Stimulated activated CD8-positive, alpha-beta memory T cell treated with anti-CD3 and anti-CD28 coated beads, Interleukin-15, amount 100 ng/mL, for 1 hour (primary cell): ENCODE measurements at places on chromosomes 1 and 21.

DNA sequence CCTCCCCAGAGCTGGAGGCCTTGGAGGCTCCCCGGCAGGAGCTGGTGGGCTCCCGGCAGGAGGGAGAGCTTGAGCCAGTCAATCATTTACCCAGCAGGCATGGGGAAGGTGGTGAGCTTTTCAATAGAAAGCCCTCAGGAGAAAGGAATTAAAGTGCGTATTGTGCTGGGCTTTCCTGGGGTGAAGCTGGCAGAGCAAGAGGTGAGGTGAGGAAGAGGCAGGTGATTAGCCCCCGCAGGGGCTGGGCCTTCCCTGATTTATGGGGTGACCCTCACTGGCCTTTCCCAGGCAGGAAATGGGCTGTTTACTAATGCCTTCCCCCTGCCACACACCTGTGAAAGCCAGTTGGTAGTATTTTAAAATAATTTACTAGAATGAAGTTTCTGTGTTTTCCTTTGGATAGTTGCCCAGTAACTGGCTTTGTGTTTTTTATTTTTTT lies 25.8 kb downstream of the CLDN14 start:
- DNase-seq = no peak

- DNase-seq = no peak
These were observed 8.6 kb upstream of the IL20 start for GRCh38 chr1:206856674-206857464.

GRCh38 chr21:14562959-14563358 lies 16.8 kb upstream of the SAMSN1 start:
- DNase-seq = no peak

- no peak for DNase-seq
These were observed 187.1 kb downstream of the CAMTA1 start for GRCh38 chr1:6972399-6972798.

DNA sequence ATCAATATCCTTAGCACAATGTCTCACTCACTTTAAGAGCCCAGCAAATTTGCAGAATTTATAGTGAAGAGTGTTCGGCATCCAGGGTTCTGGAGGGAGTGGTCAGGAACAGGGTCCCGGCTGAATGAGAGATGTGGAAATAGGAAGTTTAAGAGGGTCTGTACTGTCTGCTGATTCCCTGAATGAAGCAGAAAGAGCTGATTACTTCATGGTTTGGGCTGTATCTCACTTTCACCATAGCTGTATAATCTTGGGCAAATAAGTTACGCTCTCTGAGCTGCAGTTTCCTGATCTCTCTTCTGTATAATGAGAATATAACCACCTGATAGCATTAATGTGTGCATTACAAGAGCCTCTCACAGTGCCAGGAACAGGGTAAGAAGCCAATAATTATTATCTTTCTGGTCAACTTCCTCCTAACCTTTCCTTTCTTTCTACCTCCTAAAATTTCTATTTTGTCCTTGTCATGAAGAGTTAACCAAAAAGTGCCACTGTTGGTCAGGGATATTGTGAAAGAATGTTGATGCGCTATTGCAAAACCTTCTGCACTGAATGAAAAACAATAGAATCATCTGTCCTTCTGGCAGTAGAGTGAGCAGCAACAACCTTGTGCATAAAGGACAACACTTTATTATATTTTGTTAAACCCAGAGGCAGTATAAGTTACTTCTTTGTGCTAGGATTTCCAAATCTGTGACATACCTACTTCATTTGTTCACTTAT lies 14.7 kb upstream of the PTGFR start:
- DNase-seq = no peak

GRCh38 chr1:79726321-79726720 lies 719.8 kb upstream of the ADGRL4 start:
- no peak for DNase-seq

DNA sequence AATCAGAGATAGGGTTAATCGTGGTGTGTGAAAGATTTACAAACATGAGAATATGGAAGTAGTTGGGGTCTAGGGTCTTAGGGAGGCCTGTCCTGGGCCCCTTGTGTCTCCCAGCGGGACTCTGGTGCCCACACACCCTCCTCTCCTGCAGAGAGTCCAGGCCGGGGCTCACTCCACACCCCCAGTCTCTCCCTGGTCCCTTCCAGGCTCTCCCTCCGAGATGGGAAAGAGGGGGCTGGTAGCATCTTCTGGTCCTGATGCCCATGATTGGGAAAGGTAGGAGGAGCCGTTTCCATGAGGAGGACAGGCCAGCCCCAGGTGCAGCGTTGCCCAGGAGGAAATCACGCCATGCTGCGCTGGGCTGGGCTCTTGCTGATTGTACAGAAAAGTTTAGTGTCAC lies 26.6 kb downstream of the PCNT start:
- no peak for DNase-seq

GRCh38 chr1:85090225-85090624 lies 41.9 kb upstream of the MCOLN3 start:
- DNase-seq = no peak

DNA sequence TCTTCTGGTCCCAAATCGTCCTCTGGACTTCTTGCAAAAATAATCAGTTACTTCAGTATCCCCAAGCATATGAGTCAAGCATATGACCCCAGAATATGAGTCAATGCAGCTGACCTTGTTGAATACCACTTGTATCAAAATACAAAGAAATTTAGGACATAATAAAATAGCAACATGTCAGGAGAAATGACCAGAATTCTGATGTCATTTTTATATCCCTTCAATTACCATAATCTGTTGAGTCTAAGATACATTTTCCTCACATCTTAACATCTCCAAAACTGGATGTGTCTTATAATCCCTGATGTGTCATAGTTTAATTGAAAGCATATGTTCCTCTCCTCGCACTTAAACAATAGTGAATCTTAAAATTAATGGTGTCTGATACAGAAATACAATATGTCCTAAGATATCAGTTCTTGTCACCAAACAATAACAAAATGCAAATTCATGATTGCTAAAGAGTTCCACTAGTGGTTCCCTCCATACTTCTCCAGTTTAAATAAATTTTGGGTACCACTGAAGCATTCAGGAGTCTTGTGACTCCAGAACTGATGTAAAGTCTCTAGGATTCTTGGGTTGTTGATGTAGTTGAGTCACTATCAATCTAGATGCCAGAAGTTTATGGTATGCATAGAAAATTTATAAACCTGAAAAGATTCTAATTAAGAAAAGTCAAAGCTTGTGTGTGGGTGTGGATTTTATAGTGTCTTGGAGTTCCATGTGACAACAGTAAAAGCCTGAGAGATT lies 41.8 kb downstream of the KIFAP3 start:
- DNase-seq = no peak

DNA sequence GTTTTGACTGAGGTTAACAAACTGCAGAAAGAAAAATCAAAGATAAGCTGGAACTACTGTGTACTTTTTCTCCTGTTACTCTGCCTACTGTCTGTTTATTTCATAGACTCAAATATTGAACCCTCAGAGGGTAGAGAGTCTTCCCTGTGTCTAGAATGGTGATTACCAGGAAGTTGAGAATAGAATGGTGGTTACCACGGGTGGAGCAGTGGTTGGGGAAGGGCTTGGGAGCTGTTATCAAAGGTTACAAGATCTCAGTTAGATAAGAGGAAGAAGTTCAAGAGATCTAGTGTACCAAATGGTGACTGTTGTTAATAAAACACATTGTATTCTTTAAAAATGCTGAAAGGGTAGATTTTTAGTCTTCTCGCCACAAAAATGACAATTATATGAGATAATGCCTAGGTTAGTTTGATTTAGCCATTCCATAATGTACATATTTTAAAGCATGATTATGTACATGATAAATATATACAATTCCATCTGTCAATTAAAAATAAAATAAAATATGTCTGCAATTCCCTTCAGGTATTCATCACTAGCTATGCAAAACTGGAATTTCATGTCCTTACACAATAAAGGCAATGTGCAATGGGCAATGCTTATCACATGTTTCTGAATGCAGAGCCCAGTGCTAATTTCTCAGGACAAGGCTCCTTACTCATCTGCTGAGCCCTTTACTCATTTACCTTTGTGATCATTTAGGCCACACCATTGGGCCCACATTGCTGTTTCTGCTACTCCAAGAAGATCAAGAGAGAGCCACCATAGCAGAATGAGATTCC lies 474.3 kb upstream of the CAMK1G start:
- DNase-seq = no peak

DNA sequence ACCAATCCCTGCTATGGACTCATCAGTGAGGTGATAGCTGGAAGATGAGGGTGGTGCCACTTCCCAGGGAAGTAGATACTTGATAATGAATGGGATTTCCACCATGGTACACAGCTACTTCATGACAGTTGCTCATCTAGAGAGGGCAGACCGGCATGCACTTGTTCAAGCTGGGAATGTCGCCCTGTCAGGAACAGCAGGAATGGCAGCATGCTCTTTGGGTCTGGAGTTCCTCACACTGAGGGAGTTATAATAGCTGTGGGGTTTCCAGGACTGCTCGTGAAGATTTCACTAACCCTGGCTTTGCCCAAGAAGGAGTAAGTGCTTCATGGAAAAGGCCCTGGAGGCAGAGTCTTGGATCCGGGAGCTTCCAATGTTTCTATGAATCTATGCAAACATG lies 129.2 kb downstream of the PSMG1 start:
- no peak for DNase-seq

- no peak for DNase-seq
These were observed 132.2 kb downstream of the ADSS2 start for GRCh38 chr1:244319283-244320132.

GRCh38 chr1:98045211-98045766 lies 124.5 kb upstream of the DPYD start:
- no peak for DNase-seq

DNA sequence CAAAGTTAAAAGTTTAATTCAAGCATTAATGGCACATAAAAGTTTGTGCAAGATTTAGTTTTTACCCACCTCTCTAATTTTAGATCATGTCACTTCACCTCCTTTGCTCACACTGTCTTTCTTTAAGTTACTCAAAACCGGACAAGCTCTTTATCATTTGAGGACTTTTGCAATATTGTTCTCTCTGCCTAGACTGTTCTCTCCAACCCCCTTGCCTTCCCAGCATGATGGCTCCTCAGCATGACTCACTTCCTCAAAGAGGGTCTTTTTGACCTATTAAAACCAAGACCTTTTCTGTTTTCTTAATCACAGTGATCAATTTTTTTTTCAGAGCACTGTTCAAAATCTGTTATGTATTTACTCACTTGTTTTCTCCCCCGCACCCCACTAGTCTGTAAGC lies 61.3 kb downstream of the XKR8 start:
- DNase-seq = no peak
